ENCODE measurements at places on chromosomes 11 and 22. TPM values are rescaled to one million over a fixed set of nuclear protein-coding genes. Genes with fewer than 3 reads are reported as not detected.

The ALDH3B1 gene
- total RNA-seq, result 5.1 TPM

The TMX2 gene
- total RNA-seq, result 29.1 TPM

The PVALB gene
- total RNA-seq, result not detected

- no peak for DNase-seq
Observed at GRCh38 chr11:122248939-122249338, 132.9 kb upstream of the BLID start.

DNA sequence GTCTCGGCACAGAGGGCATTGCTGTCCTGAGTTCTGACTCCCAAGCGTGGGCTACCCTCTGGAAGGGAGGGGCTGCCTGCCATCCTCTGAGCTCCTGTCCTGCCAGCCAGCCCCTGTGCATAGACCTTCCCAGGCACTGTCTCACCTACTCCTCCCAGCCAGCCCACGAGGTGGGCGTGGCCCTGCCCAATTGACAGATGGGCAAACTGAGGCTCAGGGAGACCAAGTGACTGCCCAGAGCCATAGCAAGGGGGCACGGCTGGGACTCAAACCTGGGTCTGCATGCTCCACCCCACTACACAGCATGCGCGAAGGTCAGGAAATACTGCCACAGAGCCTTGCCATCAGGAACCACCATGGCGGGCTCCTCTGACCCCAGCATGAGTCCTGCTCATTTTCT lies 29.4 kb upstream of the PRR5 start:
- DNase-seq, result no peak

GRCh38 chr11:34259087-34259486 lies 98.7 kb downstream of the ABTB2 start:
- no peak for DNase-seq
